ENCODE measurements at places on chromosomes 13 and 19.

- no peak for DNase-seq
Measured at GRCh38 chr19:16445238-16446107, 26.3 kb downstream of the EPS15L1 start.

- DNase-seq: no peak
Measured at GRCh38 chr13:77429320-77430142, 102.6 kb upstream of the MYCBP2 start.

GRCh38 chr13:100394005-100394695 lies 194.4 kb downstream of the GGACT start:
- DNase-seq: no peak

GRCh38 chr19:30487178-30487577 lies 115.0 kb downstream of the ZNF536 start:
- no peak for DNase-seq

DNA sequence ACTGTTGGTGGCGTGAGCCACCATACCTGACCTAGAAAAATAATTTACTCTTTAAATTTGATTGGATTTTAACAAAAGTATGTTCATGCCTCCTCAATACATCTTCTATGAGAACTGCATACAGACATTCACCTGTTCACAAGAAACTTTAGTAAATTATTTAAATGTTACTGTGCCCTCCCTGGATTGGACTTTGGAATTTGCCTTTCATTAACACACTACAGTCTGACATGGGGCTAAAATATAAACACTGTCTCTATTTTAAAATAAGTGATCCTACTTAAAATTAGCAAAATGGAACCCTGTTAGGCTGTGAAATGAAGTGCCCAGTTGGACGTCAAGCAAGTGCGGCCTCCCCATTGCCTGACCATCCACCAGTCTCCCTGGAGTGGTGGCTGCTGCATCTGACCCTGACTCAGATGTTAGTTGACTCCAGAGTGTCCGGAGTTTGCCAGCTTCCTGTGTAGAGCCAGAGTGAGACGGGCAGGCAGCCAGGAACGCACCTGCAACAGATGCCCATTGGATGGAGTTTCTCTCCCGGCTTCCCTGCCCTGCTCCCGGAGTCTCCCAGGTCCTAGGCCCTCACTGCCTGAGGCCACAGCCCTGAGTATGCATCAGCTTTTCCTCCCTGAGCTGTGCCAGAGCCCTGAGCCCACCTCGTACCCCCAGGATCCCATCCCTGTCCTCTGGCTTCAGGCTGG lies 45.9 kb upstream of the ATP11A start:
- DNase-seq: no peak

DNA sequence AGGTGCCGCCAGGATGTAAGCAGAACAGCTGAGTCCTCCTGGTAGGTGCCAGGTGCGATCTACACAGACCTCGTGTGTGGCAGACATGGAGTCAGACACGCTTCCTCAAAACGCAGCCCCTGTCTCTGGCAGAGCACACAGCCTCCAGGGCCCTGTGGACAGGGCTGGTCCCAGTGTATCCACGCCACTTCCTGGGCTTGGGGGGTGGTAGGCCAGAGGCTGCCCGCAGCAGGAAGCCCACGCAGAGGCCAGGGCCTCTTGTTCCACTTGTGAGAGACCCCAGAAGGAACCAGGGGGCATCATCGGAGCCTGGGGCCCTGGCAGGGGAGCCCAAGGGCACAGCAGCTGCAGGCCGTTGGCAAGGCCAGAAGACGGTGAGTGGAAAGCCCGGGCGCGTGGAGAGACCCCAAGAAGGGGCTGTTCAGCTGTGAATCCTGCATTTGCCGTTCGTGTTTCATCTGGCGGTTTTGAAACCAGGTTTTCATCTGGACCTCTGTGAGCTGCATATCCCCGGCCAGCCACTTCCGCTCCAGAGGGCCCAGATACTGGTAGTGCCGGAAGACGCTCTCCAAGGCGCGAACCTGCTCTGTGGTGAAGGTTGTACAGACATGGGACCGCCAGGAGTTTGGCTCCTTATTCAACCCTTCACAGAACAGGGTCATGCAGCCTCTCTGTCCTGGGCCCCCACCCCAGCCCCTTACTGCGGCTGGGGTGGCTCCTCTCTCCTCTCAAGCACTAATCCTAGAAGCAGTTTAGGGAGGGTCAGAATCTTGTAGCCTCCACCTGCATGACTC lies 25.1 kb upstream of the SLITRK1 start:
- DNase-seq: no peak

GRCh38 chr13:51683597-51683996 lies 99.3 kb downstream of the WDFY2 start:
- DNase-seq: no peak

DNA sequence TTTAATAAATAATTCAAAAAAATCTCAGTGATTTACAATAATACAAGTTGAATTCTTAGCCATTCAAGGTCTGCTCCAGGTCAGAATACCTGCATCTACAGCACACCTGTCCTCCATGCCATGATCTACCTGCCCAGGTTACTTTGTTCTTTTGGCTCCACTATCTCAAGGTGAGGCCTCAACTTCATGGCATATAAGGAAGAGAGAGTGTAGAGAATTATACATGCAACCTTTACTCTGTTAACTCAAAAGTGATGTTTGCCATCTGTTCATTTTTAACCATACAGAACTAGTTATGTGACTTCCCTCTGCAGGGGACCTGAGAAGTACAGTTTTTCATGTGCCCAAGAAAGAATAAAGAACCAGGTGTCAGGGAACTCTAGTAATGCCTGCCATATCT lies 28.2 kb upstream of the MICU2 start:
- DNase-seq: no peak

- DNase-seq: no peak
Measured at GRCh38 chr13:99356262-99357091, 49.3 kb upstream of the GPR183 start.

DNA sequence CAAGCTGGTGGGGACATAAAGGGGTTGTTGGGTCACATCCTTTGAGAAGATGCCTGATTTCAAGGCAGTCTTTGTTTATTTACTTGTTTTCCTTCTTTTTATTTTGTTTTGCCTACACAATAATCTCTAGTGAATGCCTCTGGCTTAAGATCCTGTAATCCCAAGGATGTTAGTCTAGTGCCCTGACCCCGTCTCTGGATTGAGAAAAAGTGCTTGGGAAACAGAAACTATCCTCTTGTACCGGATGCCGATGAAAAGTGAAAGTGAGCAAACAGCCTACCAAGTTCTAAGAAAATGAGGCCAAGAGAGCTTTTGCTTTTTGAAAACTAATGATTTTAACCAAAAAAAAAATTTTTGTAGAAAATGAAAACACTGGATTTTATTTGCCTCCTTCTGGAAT lies 42.1 kb upstream of the C1QTNF9 start:
- DNase-seq: no peak

GRCh38 chr19:49664171-49665035 lies 1.3 kb downstream of the IRF3 start:
- DNase-seq: peak; percentile 85

DNA sequence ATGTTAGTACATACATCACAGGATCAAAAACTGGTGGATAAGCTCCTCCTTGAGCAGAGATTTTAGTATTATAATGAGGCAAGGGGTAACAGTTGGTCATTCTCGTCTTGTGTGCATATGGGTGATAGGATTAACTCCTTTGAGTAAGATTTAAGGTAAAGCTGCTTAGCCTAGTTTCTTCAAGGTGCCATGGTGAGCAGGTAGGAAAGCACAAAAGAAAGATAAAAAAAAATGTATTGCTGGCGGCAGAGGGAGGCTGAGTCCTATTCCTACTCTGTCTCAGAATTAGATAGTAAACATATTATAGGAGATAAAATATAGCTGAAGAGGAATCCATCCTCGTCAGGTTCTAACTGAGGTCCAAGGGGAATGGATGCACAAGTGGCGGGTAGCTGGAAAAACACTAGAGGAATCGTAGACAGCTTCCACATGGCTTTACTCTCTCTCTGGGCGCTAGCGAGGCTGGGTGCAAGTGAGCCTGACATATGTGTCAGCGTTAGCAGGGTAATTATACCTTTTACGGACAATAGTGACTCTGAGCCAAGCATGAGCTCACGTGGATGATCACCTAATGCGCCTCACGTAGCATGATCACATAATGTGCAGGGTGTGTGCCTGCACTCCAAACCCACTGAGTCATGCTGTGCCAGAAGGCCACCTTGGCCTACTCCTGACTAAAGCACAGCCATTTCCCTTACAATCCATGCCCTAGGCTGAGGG lies 734.3 kb upstream of the MIR17HG start:
- DNase-seq: no peak

GRCh38 chr13:99217461-99218110 lies 16.9 kb downstream of the UBAC2 start:
- no peak for DNase-seq

DNA sequence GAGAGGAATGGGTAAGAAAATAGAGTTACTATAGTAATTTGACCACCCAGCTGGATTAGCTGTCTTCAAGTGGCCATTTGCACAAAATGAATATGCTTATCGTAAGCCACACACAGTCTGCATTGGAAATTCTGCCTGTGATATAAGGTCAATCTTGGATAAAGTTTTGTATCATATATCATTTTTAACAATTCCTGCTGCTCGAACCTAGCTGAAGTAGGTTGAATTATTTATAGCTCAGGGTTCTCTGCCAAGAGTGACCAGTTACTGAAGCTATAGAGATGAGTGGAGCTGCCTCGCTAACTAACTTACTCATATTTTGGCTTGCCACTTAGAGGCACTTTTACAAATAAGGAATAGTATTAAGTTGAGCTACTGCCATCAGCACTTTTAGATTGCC lies 220.9 kb downstream of the RGCC start:
- DNase-seq: no peak

DNA sequence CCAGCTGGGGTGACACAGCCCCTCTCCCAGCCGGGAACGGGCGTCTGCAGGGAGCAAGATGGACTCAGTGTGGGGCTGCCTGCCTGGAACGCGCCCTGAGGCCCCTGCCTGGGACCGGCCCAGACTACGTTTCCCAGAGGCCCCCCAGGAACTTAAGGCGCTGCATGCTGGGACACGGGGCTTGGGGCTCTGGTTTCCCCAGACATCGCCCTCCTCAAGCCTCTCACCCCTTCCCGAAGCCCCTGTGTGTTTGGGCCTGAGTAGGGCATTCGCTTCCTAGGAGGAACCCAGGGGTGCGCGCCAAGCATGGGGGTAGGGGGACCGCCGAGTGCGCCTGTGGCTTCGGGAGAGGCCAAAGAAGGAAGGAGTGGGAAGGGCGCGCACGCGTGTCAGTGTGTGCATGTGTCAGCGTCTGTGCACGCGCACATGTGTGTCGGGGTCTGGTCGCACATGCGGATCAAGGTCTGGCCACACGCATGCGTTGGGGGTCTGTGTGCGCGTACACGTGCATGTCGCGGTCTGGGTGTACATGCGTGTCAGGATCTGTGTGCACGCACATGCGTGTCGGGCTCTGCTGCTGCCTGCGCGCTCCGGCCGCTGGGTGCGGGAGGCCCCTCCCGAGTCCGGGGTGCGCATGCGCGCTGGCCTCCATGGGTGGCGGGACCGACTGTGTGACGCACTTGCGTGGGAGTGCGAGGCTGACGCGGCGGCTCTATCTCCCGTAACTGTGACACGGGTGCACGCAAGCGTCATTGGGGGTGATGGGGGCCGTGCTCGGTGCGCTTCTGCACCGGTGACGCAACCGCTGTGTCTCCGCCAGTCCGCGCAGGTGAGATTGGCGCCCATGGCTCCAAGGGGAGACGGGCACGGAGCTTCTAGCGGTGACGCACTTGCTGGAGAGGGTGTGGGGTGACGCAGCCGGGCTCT lies 16.2 kb downstream of the ZNF331 start:
- DNase-seq: no peak

DNA sequence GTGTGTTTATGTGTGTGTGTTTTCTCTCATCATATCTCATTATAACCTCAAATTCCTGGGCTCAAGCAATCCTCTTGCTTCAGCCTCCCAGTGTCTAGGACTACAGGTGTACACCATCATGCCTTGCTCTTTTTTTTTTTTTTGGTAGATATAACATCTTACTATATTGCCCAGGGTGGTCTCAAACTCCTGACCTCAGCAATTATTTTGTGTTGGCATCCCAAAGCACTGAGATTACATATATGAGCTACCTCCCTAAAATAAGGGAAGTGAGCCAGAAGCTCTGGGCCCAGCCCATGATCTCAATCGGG lies 448 bp upstream of the ZNF543 start:
- DNase-seq: no peak

GRCh38 chr13:32176696-32177095 lies 138.5 kb downstream of the ZAR1L start:
- DNase-seq: no peak

- no peak for DNase-seq
Measured at GRCh38 chr13:108407495-108407894, 138.0 kb downstream of the TNFSF13B start.

DNA sequence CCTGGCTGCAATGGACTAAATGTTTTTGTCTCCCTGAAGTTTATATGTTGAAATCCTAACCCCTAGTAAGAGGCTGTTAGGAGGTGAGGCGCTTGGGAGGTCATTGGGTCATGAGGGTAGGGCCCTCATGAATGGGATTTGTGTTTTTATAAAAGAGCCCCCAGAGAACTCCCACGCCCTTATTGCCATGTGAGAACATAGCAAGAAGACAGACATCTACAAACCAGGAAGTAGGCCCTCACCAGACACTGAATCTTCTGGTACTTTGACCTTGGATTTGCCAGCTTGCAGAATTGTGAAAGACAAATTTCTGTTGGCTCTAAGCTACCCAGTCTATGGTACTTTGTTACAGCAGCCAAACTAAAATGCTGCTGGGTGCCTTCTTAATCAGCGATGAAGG lies 96.1 kb upstream of the SPATA13 start:
- DNase-seq: no peak

DNA sequence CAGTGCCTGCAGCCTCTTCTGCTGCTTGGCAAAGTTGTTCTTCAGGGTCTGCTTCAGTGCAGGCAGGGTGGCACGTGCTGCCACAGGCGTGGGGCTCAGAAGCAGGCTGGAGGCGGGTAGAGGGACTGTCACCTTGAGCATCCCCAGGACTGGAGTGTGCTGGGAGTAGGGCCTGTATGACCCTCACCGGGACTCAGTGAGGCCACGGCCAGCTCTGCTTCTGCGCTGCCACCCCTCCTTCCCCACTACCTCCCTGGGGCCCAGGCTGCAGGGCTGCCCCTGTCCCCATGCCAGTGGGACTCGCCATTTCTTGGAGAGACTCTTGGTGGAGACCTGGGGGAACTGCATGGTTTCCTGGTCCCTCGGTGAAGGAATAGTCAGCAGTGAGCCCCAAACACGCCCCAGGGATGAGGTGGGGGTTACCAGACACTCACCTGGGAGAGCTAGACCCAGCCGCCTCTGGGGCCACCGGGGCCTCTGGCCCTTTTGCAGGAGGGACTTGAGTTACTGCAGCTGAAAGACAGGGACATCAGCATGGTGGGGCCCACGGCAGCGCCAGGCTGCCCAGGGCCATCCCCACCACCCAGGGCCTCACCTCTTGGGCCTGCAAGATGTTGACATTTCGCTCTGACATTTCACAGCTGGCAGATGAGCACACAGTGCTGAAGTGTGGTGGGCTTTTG lies 29.9 kb downstream of the TUBA3C start:
- no peak for DNase-seq

- no peak for DNase-seq
Measured at GRCh38 chr19:452829-453228, 8.0 kb downstream of the SHC2 start.

DNA sequence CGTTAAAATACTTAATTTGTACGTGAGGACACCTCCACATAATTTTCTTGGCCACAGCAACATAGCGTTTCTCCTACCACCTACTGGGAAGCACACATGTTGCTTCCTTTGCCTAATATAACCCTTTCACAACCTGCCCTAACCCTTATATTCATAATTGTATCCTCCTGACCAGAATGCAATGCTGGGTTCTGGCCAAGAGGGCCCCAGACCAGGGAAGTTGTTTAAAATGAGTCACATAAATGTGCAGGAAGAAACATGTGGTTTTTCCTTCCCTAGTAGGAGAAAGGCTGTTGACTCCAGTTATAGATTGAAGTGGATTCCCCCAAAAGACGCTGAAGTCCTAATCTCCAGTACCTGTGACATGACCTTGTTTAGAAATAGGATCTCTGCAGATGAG lies 187.3 kb downstream of the NUFIP1 start:
- DNase-seq: no peak
